ENCODE measurements at places on chromosomes 4 and X. TPM values are rescaled to one million over a fixed set of nuclear protein-coding genes. Genes with fewer than 3 reads are reported as not detected.

- H3K4me1 ChIP-seq, result no peaks in the 10 kb centered on the region
- H3K36me3 ChIP-seq, result no peaks in the 10 kb centered on the region
- H3K4me3 ChIP-seq, result no peak overlapping the region
- DNase-seq, result no peak
- H3K27me3 ChIP-seq, result no peaks in the 10 kb centered on the region
- H3K27ac ChIP-seq, result no peak overlapping the region
Observed at GRCh38 chrX:151852294-151852693, 60.4 kb upstream of the MAGEA4 start.

DNA sequence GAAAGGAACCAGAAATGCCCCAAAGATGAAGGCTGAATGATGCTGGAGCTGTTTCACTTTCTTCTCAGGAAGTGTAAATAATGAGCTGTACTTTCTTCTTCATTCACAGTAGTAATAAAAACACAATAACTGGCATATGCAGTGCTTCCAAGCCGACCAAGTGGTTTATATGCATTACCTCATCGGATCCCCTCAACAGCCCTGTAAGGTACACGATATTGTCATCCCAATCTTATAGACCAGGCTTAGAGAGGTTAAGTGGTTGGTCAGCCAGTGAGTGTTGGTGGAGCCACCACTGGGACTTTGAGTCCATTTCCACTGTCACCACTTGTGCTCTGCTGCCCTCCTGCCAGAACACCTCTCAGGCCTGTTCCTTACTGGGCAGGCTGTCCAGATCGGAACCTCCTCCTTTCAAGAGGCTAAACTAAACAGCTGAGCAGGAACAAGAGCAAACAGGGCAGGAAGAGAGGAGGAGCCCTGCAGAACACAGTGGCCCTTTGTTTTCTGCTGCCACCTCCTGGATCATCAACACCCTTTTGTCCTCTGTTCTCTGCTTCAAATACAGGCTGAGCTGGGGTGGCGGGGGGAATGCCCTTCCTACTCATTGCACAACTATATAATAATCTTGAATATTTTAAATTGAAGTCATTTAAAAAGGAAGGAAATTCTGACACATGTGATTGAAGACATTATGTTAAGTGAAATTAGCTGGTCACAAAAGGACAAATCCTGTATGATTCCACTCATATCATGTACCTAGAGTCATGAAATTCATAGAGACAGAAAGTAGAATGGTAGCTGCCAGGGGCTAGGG lies 112.5 kb upstream of the ATP6AP2 start:
- no peak overlapping the region for H3K4me3 ChIP-seq
- H3K27me3 ChIP-seq, result peaks cover 19% of the 10 kb centered on the region
- H3K36me3 ChIP-seq, result no peaks in the 10 kb centered on the region
- no peak overlapping the region for H3K27ac ChIP-seq

GRCh38 chrX:18877469-18877868 lies 106.4 kb downstream of the PHKA2 start:
- H3K4me1 ChIP-seq, result no peaks in the 10 kb centered on the region
- peak; percentile 17 for DNase-seq

- H3K27me3 ChIP-seq, result no peaks in the 10 kb centered on the region
- H3K4me3 ChIP-seq, result no peak overlapping the region
- DNase-seq, result no peak
- peaks cover 9% of the 10 kb centered on the region for H3K4me1 ChIP-seq
- H3K27ac ChIP-seq, result no peak overlapping the region
- H3K36me3 ChIP-seq, result peaks cover 90% of the 10 kb centered on the region
Observed at GRCh38 chr4:1360423-1361283, 13.6 kb downstream of the UVSSA start.

- no peaks in the 10 kb centered on the region for H3K4me1 ChIP-seq
- no peaks in the 10 kb centered on the region for H3K27me3 ChIP-seq
- no peak overlapping the region for H3K4me3 ChIP-seq
- H3K36me3 ChIP-seq, result no peaks in the 10 kb centered on the region
- DNase-seq, result no peak
Observed at GRCh38 chr4:165476214-165477098, 97.6 kb downstream of the CPE start.

DNA sequence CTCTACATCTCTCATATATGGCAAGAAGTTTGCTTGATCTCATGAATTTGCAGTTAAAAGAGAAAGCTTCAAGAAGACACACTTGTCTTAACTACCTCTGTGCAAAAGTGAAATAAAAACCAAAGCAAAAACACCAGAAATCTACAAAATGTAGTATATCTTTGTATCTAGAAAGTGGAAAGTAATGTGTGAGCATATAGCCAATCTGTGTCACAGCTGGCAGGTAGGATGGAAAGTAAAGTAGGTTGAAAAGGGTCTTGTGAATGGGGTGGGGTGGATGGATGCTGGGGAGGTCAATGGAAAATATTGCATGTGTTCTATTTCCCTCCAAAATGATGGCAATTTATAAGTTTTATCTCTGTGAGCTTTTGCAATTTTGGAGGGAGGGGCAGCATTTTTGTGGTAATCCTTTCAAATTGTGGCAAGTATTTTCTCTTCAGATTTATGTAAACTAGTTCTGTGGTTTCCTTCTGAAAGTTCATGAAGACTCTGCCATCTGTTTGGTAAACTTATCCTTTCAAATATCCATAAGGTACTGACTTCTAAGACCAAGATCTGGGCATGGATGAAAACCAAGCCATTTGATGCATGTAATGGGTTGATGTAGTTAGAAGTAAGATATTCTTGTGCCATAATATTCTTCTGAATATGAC lies 215.9 kb upstream of the GIMD1 start:
- H3K4me1 ChIP-seq, result no peaks in the 10 kb centered on the region
- H3K27me3 ChIP-seq, result no peaks in the 10 kb centered on the region
- H3K4me3 ChIP-seq, result no peak overlapping the region
- no peaks in the 10 kb centered on the region for H3K36me3 ChIP-seq
- DNase-seq, result no peak
- no peak overlapping the region for H3K27ac ChIP-seq

DNA sequence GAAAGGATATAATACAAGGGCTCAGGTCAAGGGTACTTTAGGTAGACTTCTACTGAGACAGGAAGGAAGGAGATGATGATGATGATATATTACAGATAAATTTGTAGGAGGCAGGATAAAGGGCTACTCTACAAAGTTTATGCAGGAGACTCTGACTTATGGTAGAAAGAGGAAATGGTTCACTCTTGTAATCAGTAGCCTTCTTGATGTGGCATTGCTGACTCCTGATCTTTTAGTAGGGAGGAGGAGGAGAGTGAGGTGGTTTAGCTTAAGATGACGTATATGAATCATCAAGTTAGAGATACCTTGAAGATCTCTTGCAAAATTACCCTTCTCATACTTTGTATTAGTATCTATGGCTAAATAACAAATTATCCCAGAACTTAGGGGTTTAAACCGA lies 4.7 kb downstream of the BLTP1 start:
- no peaks in the 10 kb centered on the region for H3K27me3 ChIP-seq
- no peak overlapping the region for H3K4me3 ChIP-seq
- peaks cover 49% of the 10 kb centered on the region for H3K36me3 ChIP-seq
- DNase-seq, result no peak

- peak overlapping the region; percentile 73 for H3K4me3 ChIP-seq
- peaks cover 28% of the 10 kb centered on the region for H3K27me3 ChIP-seq
- H3K4me1 ChIP-seq, result peaks cover 24% of the 10 kb centered on the region
- H3K27ac ChIP-seq, result no peak overlapping the region
- DNase-seq, result no peak
- no peaks in the 10 kb centered on the region for H3K36me3 ChIP-seq
Observed at GRCh38 chrX:21373637-21374162, 518 bp upstream of the CNKSR2 start.

DNA sequence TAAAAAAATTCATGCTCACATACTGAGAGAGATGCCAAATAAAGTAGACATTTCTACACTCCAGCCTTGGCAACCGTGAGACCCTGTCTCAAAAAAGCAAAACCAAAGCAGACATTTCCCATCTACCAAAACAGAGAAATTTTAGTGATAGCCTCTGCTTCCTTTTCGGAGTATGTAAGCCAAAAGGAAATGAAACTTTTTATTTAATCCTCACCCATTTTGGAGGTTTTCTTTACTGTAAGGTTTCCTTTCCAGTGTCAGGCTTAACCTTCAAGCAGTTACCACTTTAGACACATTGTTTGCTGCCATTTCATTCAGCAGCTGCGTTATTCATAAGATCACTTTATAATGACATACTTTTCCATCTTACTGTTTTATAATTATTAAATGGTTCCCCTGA lies 15.9 kb downstream of the ADD1 start:
- no peaks in the 10 kb centered on the region for H3K27me3 ChIP-seq
- H3K4me1 ChIP-seq, result peaks cover 71% of the 10 kb centered on the region
- H3K27ac ChIP-seq, result peak overlapping the region; percentile 74
- no peaks in the 10 kb centered on the region for H3K36me3 ChIP-seq
- H3K4me3 ChIP-seq, result no peak overlapping the region

DNA sequence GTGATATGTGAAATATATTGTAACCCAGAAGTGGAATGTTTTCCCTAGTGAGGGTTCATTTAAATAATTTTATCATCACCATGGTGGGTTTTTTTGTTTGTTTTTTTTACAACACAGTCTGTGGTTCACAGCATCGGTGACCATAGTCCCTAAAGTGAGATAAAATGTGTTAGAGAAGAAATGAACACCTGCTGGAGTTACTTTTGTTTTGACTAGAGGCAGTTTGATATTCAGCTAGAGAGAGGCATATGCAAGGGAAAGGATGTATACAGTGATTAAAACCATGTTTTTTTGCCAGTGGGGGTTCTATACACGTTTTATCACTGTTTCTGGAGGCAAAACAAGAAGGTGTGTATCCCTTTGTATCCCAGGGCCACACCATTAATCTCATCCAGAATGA lies 541.5 kb downstream of the PCDH7 start:
- H3K27me3 ChIP-seq, result no peaks in the 10 kb centered on the region
- no peak overlapping the region for H3K4me3 ChIP-seq
- H3K4me1 ChIP-seq, result no peaks in the 10 kb centered on the region
- no peak overlapping the region for H3K27ac ChIP-seq
- H3K36me3 ChIP-seq, result no peaks in the 10 kb centered on the region

DNA sequence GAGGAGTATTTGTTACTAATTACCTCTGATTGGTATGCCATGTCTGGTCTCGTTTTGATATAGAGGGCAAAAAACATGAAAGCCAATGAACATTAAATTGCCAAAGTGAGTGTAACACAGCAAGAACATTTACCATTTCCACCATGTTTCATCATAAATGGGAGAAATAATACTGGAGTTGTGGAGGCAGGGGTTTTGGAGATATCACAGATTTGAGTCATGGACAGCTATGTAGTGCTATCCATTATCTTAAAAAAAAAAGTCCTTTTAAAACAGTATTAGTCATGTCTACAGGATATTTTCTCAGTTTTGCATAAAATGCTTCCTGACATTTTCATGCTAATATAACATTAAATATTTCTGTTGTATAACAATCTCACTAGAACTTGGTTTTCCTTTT lies 301.2 kb downstream of the IL1RAPL1 start:
- no peak overlapping the region for H3K4me3 ChIP-seq
- no peaks in the 10 kb centered on the region for H3K4me1 ChIP-seq

DNA sequence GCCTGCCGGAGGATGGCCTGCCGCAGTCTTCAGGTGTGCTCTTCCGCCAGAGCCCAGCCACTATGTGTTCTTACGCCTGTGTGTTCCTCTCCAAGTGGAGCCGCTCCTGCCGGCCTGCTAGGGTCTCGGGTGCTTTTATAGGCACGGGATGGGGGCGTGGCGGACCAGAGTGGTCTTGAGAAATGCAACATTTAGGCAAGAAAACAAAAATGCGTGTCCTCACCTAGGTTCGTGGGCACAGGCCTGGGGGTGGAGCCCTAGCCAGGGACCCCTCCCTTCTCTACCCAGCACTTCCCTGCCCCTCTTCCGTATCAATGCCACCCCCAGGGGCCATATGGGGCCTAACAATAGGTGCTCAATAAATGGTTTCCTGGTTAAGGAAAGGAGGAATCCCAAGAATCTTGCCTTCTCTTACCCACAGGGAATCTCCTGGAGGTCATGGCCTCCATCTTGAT lies 34.4 kb upstream of the LRBA start:
- no peak for DNase-seq
- no peaks in the 10 kb centered on the region for H3K27me3 ChIP-seq
- no peaks in the 10 kb centered on the region for H3K4me1 ChIP-seq

GRCh38 chr4:55592014-55592413 lies at the start of gene PDCL2:
TSS of gene PDCL2 (minus strand) at chr4:55592245. CDS start at chr4:55592109, 136 bp downstream.
- no peaks in the 10 kb centered on the region for H3K36me3 ChIP-seq
- H3K27ac ChIP-seq, result no peak within 1 kb of the TSS
- no peaks in the 10 kb centered on the region for H3K4me1 ChIP-seq
- no peak within 1 kb of the TSS for H3K4me3 ChIP-seq
- DNase-seq, result no peak

DNA sequence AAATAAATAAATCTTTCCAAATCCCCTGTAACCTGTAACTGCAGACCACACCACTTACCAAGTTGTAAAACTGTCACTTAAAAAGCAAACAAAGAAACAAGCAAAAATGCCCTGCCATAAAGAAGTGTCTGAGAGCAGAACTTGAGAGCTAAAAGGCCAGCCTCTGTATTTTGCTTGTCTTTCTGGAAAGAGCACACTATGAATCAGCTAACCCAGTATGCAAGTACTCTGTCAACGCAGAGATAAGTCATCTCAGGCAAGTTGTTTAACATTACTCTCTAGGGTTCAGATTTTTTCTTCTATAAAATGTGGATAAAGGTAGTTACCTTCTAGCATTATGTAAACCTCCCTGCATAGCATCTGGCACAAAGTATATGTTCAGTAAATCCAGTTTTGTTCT lies 134.8 kb downstream of the HS3ST1 start:
- H3K27me3 ChIP-seq, result no peaks in the 10 kb centered on the region
- H3K36me3 ChIP-seq, result no peaks in the 10 kb centered on the region
- H3K4me1 ChIP-seq, result no peaks in the 10 kb centered on the region
- H3K27ac ChIP-seq, result no peak overlapping the region

The TMEM165 gene
- 177 TPM for total RNA-seq

The BRS3 gene
- total RNA-seq, result not detected

The FAM47E gene
- 2.2 TPM for total RNA-seq

The DUX4 gene
- total RNA-seq, result not detected

The SLC38A5 gene
- 57.4 TPM for total RNA-seq

The GASK1B gene
- total RNA-seq, result 22.0 TPM

The FATE1 gene
- not detected for total RNA-seq

GRCh38 chr4:98222306-98222705 lies 38.9 kb upstream of the RAP1GDS1 start:
- no peaks in the 10 kb centered on the region for H3K4me1 ChIP-seq
- H3K27me3 ChIP-seq, result no peaks in the 10 kb centered on the region
- H3K27ac ChIP-seq, result no peak overlapping the region
- no peaks in the 10 kb centered on the region for H3K36me3 ChIP-seq
- no peak for DNase-seq

GRCh38 chrX:21960569-21961541 lies 20.3 kb downstream of the SMS start:
- H3K36me3 ChIP-seq, result no peaks in the 10 kb centered on the region
- peak overlapping the region; percentile 26 for H3K27ac ChIP-seq
- peaks cover 9% of the 10 kb centered on the region for H3K4me1 ChIP-seq

Measured in spleen (tissue), 13 donors.